CD4-positive, alpha-beta T cell treated with Interleukin-15 for 1 hour (primary cell): ENCODE measurements at places on chromosomes 5 and 9.

GRCh38 chr5:43161244-43161643 lies 30.8 kb upstream of the NIM1K start:
- no peak for DNase-seq

- no peak for DNase-seq
These were observed 15.6 kb downstream of the RIC1 start for GRCh38 chr9:5644501-5644900.

DNA sequence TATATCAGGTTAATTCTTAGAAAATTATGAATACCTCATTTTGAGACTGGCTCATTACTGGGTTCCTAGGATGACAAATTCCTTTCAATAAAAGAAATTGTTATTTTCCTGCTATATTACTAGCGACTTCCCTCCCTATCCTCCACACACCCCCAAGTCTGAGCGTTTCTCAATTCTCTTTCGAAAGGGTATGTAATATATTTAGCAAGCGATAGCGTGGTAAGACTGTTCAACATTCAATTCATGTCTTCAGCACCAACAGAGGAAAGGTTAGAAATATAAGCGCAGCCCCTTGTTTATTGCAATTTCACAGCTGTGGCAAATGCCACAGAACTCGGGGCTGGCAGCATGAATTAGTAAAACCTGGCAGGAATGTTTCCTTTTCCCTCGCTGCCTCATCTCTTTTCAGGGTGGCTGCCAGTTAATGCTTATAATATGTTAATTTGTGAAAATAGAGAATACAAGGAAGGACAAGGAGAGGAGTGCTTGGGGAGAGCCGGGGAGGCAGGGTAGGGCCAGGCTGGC lies 152.7 kb upstream of the TBCA start:
- no peak for DNase-seq

DNA sequence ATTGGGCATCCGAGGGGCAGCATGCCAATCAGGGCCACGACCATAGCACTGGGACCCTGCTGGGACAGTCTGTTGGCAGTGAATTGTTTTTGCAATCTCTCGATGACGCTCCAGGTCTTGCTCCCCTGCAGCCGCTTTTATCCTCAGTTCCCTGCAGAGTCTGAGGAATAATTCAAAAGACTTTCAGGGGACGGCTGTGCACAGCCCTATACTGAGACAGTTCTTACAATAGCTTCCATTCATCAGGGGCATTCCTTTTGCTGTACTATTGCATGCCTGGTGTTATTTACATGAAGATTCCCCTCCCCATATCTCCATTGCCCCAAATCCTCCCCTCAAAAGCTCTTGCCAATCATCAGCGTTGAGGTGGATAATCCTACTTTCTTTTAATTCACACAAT lies 163.3 kb upstream of the WWC1 start:
- no peak for DNase-seq

- DNase-seq = no peak
These were observed 93.0 kb downstream of the IRX2 start for GRCh38 chr5:2658447-2658846.

- no peak for DNase-seq
These were observed 305.1 kb upstream of the SGCD start for GRCh38 chr5:156021866-156022265.

DNA sequence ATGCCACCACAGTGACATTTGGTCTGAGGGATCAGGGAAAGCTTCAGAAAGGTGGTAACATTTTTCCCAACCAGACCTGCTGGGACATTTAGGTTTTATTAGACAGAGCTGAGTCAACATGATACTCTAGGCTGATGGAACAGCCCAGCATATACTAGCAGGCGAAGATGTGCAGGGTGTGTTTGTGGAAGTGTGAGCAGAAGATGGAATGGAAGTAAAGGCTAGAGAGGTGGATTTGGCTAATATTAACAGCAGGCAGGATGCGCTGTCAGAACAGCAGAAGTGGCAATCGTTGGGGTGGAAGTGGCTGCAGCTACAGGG lies 340.6 kb downstream of the ASTN2 start:
- no peak for DNase-seq

- no peak for DNase-seq
These were observed 828.4 kb downstream of the TLR4 start for GRCh38 chr9:118532592-118532991.

- no peak for DNase-seq
These were observed 22.4 kb downstream of the DDX31 start for GRCh38 chr9:132647355-132647754.

- no peak for DNase-seq
These were observed 194.7 kb upstream of the FREM1 start for GRCh38 chr9:15104826-15105420.

DNA sequence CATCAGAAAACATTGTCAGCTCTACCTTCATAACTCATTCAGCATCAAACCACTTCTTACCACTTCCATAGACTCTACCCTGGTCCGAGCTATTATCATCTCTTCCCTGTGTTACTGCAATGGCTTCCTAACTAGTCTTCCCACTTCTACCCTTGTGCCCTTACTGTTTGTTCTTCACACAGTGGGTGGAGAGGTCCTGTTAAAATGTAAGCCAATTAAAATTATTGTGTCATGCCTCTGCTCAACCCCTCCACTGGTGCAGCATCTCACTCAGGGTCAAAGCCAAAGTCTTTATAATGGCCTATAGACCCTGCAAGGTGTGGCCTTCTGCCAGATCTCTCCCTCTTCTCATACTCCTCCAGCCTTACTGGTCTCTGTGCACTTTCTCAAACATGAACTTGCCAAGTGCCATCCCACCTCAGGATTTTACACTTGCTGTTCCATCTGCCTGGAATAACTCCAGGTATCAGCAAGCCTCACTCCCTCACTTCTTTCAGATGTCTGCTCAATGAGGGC lies 22.8 kb upstream of the ARAP3 start:
- DNase-seq = no peak

DNA sequence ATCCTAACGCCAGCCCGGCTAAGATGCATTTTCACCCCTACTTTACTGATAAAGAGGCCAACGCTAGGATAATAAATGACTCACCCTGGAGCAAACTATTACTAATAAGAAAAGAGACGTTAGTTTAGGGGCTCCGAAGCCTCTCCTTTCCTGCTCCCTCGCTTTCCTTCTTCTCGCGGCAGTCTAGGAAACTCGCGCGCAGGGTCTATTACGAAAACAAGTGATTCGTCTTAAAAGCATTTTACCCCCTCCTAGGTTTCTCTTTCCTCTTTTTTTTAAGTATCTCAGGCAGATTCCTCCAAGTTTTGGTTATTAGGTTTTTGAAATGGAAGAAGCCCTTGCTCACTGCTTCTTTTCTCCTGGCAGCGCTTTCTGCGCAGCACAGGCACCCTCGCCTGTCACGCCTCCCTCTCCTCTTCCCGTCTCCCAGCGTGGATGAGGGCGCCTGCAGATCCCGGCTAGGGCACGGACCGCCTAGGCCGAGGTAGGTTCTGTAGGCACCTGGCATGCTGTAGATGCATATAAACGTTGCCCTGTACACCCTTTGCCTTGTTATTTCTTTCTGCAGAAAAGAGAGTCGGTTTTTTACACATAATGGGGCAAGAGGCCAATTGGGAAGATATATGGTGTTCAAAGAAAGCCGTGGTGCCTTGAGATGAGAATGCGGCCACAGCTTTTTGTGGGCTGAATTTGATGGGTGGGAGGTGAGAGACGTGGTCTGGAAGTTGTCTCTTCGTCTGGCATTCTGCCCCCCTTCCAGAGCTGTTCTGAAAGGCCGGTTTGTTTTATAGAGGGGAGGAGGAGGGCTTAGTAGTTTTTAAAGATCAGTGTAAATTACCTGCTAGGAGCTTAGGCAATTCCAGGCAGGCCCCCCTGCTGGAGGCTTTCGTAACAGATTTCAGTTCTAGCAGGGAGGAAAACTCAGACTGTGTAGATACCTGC lies 983 bp downstream of the GCNT1 start:
- DNase-seq = no peak

GRCh38 chr5:7884491-7885267 lies 15.7 kb downstream of the MTRR start:
- DNase-seq = no peak

- no peak for DNase-seq
These were observed 70.8 kb downstream of the PRELID2 start for GRCh38 chr5:145764325-145764724.

DNA sequence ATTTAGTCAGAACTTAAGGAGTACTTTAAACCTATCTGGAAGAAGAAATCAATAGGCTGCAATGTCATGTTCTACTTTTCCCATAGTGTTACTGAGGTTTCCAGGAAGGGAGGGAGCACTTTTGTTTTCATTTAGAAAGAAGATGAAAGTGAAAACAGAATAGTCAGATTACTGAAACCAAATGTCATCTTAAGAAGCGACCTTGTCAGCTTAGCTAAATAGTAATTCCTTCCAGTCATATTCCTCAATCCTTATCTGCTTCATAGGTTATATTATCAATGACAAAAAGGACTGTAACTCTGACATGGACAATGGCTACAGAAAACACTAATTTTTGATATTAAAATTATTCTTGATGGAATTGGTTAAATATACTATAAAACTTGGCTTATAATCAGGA lies 27.7 kb downstream of the SAR1B start:
- DNase-seq = no peak

DNA sequence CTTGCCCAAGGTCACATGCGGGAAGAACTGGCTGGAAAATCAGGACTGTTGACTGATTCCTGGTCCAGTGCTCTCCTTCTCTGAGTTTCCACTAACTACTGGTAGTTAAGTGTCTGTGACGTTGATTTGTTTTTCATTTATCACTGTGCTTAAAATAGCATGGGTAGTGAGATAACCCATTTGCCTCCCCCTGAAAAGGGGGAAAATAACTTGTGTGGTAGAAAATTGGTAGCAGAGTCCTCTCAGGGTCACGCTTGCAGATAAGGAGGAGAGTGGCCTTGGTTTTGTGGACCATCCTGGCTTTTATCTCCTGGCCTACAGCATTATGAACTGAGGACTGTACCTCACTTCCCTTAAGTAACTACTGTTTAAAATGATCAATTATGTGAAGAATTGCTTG lies 10.9 kb downstream of the FUBP3 start:
- DNase-seq = no peak

DNA sequence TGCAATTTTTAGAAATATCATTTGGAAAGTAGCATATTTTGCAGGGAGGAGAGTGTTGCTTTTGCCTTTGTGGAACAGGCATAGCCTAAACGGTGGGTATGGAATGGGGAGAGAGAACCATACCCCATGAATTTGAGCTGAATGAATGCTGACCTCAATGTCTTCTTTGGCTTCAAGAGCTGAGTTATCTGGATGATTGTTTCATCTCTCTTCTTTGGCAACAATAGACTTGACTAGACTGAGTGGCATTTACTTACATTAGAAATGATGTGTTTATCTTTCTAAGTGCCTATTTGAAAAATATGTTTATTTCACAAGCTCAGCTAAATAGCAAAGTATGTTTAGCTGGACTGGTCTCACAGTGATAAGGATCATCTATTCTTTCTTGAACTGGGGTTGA lies 42.8 kb downstream of the SPEF2 start:
- DNase-seq = no peak

DNA sequence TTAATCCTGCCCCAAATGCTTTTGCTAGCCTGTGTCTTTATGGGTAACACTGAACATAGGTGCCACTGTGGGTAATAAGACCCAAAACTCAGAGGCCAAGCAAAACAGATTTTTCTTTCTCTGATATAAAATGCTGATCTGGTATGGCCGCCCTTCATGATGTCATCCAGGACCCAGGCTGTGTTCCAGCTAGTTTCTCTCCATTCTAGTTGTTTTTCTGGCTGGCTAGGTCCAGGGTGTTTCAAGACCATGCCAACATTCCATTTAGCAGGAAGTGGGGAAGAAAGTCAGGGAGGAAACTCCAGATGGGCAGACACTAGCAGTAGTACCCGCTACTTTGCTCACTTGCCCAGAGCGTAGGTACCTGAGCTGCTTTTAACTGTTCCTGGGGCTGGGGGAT lies 183.9 kb upstream of the OTULINL start:
- DNase-seq = no peak

DNA sequence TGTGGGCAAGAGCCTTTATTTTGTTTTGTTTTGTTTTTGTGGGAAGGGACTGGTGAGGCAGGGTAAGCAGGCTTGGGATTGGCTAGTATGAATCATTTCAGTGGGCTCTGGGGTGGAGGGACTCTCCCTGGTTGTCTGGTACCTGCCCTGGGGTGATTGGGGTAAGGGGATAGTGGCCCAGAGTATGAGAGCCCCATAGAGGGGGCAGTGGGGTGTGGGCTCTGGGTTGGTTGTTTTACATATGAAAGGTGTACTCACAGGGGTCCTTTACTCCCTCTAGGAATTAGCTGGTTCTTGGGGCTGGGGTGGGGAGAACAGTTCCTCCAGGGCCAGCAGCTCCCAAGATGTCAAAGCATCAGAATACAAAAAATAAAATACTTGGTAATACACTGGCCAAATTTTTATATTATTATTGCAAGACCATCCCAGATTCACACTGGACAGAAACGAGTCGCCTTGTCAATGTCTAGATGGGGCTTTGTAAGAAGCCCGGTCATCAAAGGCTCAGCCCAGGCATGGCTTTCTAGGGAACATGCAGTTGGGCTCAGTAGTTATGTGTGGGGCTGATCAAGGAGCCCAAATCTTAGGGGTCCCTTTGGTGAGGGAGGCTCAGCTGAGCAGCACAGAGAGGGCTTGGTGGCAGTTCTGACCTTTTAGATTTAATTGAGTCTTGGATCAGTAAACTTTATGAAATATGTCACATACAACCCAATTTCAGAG lies 190.5 kb downstream of the NXNL2 start:
- no peak for DNase-seq

DNA sequence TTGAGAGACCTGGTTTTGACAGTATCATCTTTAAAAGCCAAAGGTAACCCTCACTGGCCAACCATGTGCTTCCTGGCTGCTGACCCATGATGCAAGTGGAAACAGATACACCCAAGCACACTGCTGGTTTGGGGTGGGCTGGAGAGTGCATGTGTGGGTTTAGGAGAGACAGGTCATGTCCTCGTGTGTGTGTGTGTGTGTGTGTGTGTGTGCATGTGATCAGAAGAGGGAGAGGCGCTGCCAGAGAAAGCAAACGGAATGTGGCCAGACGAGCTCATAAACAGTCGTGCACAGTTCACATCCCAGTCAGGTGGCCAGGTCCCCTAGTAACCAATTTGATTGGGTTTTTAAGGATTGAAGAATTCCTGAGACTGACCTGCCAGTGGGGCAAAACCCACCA lies 112.8 kb upstream of the ICE1 start:
- DNase-seq = no peak

GRCh38 chr5:141342773-141343172 lies 856 bp upstream of the PCDHGA3 start:
- no peak for DNase-seq

GRCh38 chr5:126189862-126190261 lies 233.3 kb upstream of the GRAMD2B start:
- DNase-seq = no peak

DNA sequence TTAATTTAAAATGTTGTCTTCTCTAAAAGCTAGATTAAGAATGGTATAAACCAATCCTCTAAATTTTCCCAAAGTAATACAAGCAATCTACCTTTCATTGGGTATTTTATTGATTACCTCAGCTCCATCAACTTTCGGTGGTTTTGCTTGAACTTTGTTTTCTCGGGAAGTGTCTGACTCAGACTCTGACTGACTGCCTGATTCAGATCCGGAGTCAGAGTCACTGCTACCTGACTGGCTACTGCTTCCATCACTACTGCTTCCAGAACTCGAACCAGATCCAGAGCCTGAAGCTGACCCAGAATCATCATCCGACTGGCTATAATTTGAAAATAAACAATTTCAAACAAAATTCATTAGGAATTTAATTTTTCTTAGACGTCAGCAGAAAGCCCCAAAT lies 24.0 kb downstream of the CHD1 start:
- DNase-seq = no peak
